ENCODE measurements at places on chromosomes 13 and 19.

DNA sequence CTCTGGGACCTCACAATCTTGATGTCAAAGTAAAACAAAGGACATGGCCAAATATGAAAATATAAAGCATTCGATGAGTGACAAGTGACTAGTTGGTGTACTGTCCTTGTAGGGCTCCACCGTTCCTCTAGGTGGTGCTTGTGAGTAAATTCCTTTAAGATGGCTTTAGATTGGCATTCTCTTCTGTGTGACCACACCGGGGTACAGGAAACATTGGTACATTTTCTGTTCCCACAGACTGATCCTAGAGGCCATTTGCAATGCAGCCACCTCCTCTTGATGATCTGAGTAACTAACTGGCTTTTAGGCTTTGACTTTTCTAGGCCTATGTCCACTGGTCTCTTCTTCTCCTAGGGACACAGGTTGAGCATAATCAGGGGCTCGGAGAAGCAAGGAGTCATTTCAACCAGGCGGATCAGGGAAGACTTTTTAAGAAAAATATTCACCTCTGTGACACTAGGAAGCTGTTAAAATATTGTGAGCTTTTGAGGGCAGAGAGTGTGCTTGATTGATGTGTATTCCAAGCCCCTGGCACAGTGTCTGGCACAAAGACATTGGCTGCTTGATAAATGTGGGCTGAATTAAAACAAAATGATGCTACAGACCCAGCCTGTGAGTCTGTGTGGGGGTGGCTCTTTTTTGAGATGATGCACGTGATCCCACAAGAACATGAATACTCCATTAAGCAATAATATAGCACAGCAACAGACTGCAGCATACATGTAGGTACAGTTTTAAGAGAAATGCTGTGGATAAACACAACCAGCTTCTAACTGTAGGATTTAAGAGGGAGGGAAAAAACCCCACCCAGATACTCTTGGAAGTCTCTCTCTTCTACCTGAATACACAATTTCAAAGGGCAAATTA, 21.0 kb downstream of the EPSTI1 start:
- peak; percentile 70 for DNase-seq

- DNase-seq = no peak
Observed at GRCh38 chr13:110215606-110216005, 91.4 kb downstream of the COL4A1 start.

GRCh38 chr19:35117116-35117515, 1.5 kb downstream of the FXYD3 start:
- no peak for DNase-seq

DNA sequence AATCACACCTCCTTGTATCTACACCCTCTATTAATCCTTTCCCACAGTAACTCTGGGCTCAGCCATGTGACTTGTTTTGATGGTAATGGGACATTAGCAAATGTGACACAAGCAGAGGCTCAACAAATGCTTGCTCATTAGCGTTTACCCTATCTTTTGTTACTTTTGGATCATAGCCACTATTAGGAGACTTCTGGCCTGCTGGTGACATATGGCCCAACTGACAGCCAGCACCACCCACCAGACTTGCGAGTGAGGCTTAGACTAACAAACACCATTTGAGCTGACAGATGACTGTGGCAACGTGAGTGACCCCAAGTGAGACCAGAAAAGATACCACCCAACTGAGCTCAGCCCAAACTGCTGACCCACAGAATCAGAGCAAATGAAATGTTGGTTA, 154.1 kb downstream of the OLFM4 start:
- no peak for DNase-seq

DNA sequence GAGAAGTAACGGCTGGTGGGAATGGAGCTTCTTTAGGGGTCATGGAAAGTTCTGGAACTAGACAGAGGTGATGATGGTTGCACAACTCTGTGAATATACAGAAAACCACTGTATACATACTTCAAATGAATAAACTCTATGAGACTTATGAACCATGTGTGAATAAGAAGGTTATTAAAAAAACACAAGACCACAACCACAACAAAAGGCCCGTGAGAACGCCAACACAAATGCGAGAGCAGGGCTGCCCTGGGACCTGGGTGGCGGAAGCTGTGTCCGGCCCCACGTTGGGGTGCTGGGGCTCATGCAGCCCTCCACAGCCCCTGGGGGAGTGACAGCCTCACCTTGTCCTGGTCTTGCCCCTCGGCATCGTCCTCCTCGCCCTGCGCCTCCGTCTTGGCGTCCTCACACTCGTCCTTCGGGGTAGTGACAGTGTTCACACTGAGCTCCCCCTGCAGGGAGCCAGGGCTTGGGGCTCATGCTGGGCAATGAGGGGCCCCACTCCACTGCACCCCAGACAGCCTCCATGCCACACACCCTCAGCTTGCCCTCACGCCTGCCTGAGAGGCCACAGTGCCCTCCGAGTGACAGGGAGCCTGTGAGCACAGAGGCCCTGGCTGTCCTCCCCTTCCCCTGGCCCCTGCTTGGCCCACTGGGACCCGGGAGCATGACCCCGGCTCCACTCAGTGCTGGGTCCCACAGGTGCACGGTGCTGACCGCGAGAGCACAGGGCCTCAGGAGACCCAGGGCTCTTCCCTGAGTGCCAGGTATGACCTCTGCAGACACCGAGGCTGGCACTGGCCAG, 16.0 kb downstream of the IZUMO4 start:
- DNase-seq = no peak

DNA sequence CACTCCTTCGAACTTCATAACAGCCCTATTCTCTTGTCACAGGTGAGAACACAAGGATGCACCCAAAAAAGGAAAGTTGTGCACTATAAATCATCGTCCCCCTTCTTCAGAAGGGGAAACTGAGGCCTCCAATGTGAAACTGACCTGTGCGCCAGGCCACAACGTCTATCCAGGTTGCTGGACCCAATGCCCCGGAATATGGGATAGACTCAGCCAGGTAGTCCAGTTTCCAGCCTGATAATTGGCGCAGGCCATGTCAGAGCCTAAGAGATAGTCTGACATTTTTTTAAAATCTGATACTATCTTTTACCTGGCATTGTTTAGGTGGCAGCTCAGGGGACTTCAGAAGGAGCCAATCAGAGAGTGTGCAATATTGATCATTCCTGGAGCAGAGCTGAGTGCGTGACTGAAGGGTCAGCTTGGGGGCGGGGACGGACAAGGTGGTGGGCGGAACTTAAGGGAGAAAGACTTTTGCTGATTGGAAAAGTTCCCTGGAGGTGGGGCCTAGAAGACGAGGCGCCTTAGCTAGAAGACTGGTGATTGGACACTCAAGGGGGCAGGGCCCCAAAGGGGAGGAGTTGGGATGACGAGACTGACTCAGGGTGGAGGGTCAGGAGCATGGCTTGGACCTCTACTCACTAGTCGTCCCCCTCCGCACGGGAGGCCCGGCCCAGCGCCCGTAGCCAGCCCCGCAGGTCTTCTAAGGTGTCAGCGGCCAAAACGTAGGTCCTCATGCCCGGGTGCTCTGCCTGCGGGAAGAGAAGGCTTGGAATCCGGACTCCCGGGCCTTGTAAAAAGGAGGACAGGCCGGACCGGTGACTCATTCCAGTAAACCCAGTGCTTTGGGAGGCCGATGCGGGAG, 8.5 kb downstream of the PLEKHA4 start:
- DNase-seq = no peak
